H9 (cell line): ENCODE measurements at places on chromosomes 4 and X. TPM values are rescaled to one million over a fixed set of nuclear protein-coding genes. Genes with fewer than 3 reads are reported as not detected.

GRCh38 chrX:100204534-100204933 is 205.5 kb downstream of the PCDH19 start:
- no peaks in the 10 kb centered on the region for H3K36me3 ChIP-seq
- H3K4me1 ChIP-seq: no peaks in the 10 kb centered on the region; the same call in 1 of the 2 replicates

GRCh38 chr4:73662709-73663546 is 42.7 kb upstream of the RASSF6 start:
- H3K27ac ChIP-seq: no peak overlapping the region
- H3K4me3 ChIP-seq: no peak overlapping the region
- H3K27me3 ChIP-seq: no peaks in the 10 kb centered on the region
- peaks cover 4% of the 10 kb centered on the region; the same call in 1 of the 2 replicates for H3K4me1 ChIP-seq

- no peak overlapping the region for H3K27ac ChIP-seq
- no peak overlapping the region for H3K4me3 ChIP-seq
- no peak for DNase-seq
- no peaks in the 10 kb centered on the region for H3K27me3 ChIP-seq
Measured at GRCh38 chr4:85005865-85006377, 39.4 kb upstream of the WDFY3 start.

DNA sequence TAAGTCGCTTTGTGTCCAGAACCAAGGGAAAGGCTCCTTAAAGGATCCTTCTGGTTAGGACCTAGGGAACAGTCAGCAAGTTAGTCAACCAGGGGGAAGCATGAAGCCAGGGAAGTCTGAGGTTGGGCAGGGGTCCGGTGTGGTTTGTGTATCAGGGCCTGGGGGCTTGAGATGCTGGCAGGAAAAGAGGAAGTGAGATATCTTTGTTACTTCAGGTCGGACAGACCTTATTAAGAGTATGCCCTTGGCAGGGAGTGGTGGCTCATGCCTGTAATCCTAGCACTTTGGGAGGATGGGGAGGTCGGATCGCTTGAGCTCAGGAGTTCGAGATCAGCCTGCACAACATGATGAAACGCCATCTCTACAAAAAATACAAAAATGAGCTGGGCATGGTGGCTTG is 52.3 kb upstream of the TRPC5OS start:
- no peak overlapping the region for H3K4me3 ChIP-seq
- H3K27ac ChIP-seq: no peak overlapping the region
- no peak for DNase-seq

DNA sequence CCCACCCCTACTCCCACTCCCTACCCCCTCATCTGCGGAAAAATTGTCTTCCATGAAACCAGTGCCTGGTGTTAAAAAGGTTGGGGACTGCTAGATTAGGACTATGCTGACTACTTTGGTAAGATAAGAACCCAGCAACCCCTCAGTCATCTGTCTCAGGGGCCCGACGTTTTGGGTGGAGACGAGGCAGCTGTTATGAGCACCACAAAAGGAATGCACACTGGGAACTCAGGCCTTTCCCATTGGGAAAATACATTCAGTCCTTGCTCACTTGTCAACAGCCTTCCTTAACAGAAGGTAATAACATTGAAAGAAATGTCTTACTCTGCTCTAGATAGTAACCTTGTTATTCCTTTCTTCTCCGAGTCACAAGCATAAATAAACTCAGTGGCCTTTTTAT is 310.8 kb downstream of the AFF2 start:
- H3K4me3 ChIP-seq: no peak overlapping the region
- H3K36me3 ChIP-seq: no peaks in the 10 kb centered on the region; the same call in 1 of the 2 replicates
- H3K4me1 ChIP-seq: no peaks in the 10 kb centered on the region; the same call in 1 of the 2 replicates
- no peak overlapping the region for H3K27ac ChIP-seq
- no peak for DNase-seq

- H3K27me3 ChIP-seq: no peaks in the 10 kb centered on the region
- H3K4me3 ChIP-seq: peak overlapping the region; percentile 41; the same call in 1 of the 3 replicates
- peak overlapping the region; percentile 59 for H3K27ac ChIP-seq
- H3K36me3 ChIP-seq: no peaks in the 10 kb centered on the region
- DNase-seq: no peak
Measured at GRCh38 chr4:10958226-10958856, 273.8 kb upstream of the CLNK start.

- H3K4me3 ChIP-seq: no peak overlapping the region
- no peak overlapping the region for H3K27ac ChIP-seq
- no peaks in the 10 kb centered on the region for H3K4me1 ChIP-seq
- H3K27me3 ChIP-seq: no peaks in the 10 kb centered on the region
- no peak for DNase-seq
Measured at GRCh38 chrX:67004451-67004850, 365.6 kb upstream of the EDA2R start.

- no peak overlapping the region for H3K27ac ChIP-seq
- no peak overlapping the region for H3K4me3 ChIP-seq
- no peaks in the 10 kb centered on the region for H3K27me3 ChIP-seq
- no peak for DNase-seq
- no peaks in the 10 kb centered on the region; the same call in 1 of the 2 replicates for H3K36me3 ChIP-seq
- H3K4me1 ChIP-seq: no peaks in the 10 kb centered on the region; the same call in 1 of the 2 replicates
Measured at GRCh38 chrX:106684207-106684606, 42.3 kb upstream of the RNF128 start.

DNA sequence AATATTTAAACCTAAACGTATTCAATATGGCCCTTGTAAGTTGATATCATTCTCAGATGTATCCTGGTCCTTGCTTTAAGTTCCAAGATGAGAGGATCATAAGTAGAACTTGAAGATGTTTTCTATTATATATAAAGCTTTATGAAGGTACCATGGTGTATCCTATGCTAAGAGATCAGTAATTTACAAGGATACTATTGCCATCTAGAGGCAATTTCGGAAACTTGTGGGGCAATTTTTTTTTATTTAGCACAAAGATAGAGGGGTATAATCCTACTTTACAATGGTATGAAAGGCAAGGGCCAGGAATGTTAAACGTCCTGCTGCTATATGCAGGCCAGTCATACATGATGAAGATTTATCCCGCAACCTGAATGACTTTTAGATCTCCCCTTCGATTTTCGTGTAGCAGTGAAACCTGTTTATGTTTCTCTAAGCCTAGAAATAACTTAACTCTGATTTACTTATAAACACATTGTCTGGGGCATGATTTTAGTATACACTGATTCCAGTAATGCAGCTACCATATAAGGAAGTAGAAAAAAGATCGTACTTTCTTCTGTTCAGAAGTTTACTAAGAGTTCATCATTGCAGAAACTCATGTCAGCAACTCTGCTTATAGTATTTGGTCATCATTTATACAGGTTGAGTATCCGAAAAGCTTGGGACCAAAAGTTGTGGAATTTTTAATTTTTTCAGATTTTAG is 2.6 kb downstream of the SLC25A31 start:
- H3K4me1 ChIP-seq: no peaks in the 10 kb centered on the region
- DNase-seq: no peak
- no peaks in the 10 kb centered on the region for H3K27me3 ChIP-seq
- no peak overlapping the region for H3K4me3 ChIP-seq
- H3K36me3 ChIP-seq: no peaks in the 10 kb centered on the region

- H3K36me3 ChIP-seq: no peaks in the 10 kb centered on the region
- H3K27me3 ChIP-seq: no peaks in the 10 kb centered on the region
- H3K4me3 ChIP-seq: no peak overlapping the region
- no peak overlapping the region for H3K27ac ChIP-seq
- DNase-seq: no peak
Measured at GRCh38 chr4:24279911-24280375, 304.4 kb downstream of the DHX15 start.

DNA sequence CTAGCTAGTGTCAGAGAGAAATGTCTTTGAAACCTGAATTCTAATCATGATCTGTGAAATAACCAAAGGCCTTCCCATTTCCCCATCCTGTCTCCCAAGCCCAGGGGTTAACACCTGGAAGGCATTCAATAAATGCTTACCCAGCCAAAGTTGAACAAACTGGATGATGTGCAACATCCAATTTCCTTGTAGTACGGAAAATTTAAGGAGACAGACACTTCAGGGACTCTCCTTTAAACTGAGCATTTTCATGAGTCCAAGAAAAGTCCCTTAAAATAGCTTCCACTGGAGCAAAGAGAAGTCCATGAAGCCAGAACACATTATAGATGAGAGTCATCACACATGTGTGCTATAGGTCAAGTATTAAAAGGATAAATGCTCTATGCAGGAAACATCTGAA is 271.2 kb downstream of the RAB28 start:
- H3K27me3 ChIP-seq: no peaks in the 10 kb centered on the region
- no peak for DNase-seq
- H3K27ac ChIP-seq: no peak overlapping the region
- peaks cover 9% of the 10 kb centered on the region; the same call in 1 of the 2 replicates for H3K36me3 ChIP-seq

DNA sequence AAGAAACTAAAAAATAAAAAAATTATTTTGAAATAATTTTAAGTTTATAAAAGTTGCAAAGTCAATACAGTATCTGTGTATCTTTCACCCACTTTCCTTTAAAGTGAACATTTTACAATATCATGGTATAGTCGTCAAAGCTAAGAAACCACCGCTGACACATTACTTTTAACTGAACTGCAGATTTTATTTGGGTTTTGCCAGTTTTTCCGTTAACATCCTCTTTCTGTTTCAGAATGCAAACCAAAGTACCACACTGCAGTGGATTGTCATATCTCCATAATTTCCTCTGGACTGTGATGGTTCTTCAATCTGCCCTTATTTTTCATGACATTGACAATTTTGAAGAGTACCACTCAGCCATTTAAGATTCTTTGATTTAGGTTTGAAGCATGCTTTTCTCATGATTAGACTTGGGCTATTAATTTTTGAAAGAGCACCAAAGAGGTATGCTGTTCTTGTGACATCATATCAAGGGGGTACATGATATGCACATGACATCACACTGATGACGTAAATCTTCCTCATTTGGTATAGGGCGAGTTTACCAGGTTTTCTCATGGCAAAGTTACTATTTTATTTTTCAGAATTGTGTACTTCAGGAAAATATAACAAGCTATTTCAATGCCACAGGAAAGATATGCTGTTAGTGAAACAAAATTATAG is 3.6 kb upstream of the CXCL1 start:
- H3K27me3 ChIP-seq: no peaks in the 10 kb centered on the region; the same call in 1 of the 2 replicates
- H3K36me3 ChIP-seq: no peaks in the 10 kb centered on the region
- no peak overlapping the region for H3K4me3 ChIP-seq
- H3K27ac ChIP-seq: no peak overlapping the region

- no peak overlapping the region for H3K4me3 ChIP-seq
- H3K4me1 ChIP-seq: no peaks in the 10 kb centered on the region
- H3K27me3 ChIP-seq: no peaks in the 10 kb centered on the region
Measured at GRCh38 chr4:86564795-86565194, 29.3 kb upstream of the PTPN13 start.

DNA sequence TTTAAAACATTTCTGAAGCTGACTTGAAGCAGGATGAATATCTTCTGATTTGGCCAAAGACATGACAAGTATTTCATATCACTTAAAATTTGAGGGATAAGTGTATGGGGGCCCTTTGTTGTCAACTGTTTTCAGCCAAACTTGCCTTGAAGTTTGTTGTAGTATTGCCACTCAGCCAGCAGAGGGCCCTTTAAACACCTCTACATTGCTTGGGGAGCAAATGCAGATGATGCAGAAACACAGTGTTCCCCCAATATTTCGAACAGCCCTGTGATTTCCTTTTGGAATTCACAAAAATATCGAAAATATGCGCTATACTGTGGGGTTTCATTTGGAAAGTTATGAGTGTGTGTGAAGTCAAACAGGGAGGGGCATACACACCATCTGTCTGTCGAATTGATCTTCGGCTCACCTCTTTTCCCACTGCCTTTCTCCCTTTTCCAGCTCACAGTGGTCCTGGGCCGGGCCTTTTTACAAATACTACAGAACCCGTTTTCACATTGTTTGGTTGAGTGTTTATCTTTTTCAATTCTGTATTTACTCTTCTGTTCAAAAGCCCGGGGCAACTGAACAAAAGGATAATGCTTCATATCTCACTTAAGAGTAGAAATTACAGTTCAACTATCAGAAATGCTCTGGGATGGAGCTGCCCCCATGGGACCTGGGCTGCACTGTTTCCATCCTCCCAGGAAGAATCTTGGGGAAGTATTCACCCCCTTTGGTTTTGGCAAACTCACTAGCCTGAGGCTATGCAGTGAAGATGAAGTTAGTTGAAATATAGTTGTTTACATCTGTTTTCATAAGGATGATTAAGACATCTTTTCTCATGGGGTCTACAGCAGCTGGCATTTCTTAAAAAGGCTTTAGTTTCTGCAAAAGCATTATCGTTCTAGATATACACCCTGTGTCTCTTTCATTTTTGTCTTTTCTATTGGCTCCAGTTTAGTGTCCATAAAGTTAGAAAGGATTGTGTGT is 137.6 kb downstream of the EGF start:
- no peak overlapping the region for H3K27ac ChIP-seq
- no peak for DNase-seq
- H3K4me1 ChIP-seq: no peaks in the 10 kb centered on the region
- no peaks in the 10 kb centered on the region for H3K27me3 ChIP-seq

DNA sequence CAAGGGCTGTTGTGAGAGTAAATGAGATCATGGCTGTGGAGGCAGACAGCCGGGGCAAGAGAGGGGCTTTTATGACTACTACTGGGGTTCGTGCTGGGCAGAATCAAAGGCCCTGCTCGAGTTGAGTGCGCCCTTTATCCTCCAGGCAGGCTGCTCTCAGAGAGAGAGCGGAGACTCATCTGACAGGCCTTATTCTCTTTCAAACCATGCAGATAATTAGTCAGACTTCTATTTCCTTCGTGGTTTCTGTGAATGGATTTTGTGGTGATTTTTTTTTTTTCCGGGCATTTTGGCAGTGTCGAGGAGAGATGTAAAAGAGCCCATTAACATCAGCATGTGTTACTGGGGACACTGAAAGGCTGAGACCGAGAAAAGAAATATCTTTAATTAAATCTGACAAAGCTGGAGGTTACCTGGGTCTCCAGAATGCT is 73.6 kb downstream of the MED28 start:
- H3K27ac ChIP-seq: no peak overlapping the region
- no peaks in the 10 kb centered on the region; the same call in 1 of the 2 replicates for H3K4me1 ChIP-seq

- no peak overlapping the region for H3K27ac ChIP-seq
- no peak overlapping the region for H3K4me3 ChIP-seq
- H3K4me1 ChIP-seq: no peaks in the 10 kb centered on the region
- H3K27me3 ChIP-seq: no peaks in the 10 kb centered on the region
- no peak for DNase-seq
Measured at GRCh38 chr4:53720776-53721175, 129.5 kb upstream of the LNX1 start.

DNA sequence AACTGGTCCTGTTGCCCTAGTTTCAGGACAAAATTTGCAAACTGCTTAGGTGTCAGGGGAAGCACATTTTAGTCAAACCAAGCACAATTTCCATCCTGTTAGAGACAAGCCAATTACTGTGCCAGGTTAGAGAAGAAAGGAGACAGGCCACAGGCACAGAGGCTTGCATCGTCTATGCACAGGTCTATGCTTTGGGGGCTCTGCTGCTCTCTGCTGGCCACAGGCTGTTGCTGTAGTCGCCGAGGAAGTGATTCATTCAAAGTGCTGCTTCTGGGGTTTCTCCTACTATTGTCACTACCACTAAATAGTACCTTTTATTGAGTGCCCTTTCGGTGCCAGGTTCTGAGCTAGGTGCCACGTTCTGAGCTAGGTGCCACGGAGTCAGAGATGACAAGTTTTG is 45.5 kb downstream of the VGLL1 start:
- peak; percentile 64 for DNase-seq
- no peak overlapping the region for H3K27ac ChIP-seq
- H3K27me3 ChIP-seq: no peaks in the 10 kb centered on the region
- no peaks in the 10 kb centered on the region for H3K36me3 ChIP-seq
- no peaks in the 10 kb centered on the region for H3K4me1 ChIP-seq

The MAGED4 gene
- total RNA-seq: 74.5 and 79.1 TPM in 2 replicates

The MPP1 gene
- 16.4 and 17.9 TPM in 2 replicates for total RNA-seq

The MGAT4D gene
- not detected in 2 replicates for total RNA-seq

The BTK gene
- 0.09 and 0.35 TPM in 2 replicates for total RNA-seq

The AWAT2 gene
- total RNA-seq: not detected in 2 replicates

The RTL9 gene
- 0.04 and 0.13 TPM in 2 replicates for total RNA-seq

The ANK2 gene
- 30.5 and 36.8 TPM in 2 replicates for total RNA-seq

The C4orf36 gene
- total RNA-seq: 1.8 and 2.2 TPM in 2 replicates

The MAGIX gene
- total RNA-seq: 1.3 and 1.9 TPM in 2 replicates

The OCIAD1 gene
- total RNA-seq: 168 and 169 TPM in 2 replicates

The MEPE gene
- total RNA-seq: not detected in 2 replicates
